Effector memory CD8-positive, alpha-beta T cell (primary cell): ENCODE measurements at places on chromosomes 16 and 17.
A peak's percentile ranks its signal among the peaks of the same experiment; 100 is the strongest.

GRCh38 chr17:74919440-74920305 is 3.4 kb downstream of the USH1G start:
- no peak for DNase-seq

GRCh38 chr17:81386141-81386645 is 9.1 kb upstream of the BAHCC1 start:
- no peak for DNase-seq

GRCh38 chr17:45013021-45013997 is 38.1 kb downstream of the DCAKD start:
- DNase-seq: no peak

- no peak for DNase-seq
Measured at GRCh38 chr17:62111562-62112171, 46.6 kb upstream of the MED13 start.

- no peak for DNase-seq
Measured at GRCh38 chr16:64180136-64180900, 941.5 kb downstream of the CDH11 start.

GRCh38 chr17:68172461-68172954 is 75.3 kb upstream of the AMZ2 start:
- peak; percentile 68 for DNase-seq
